ENCODE measurements at places on chromosomes 1 and 21.

DNA sequence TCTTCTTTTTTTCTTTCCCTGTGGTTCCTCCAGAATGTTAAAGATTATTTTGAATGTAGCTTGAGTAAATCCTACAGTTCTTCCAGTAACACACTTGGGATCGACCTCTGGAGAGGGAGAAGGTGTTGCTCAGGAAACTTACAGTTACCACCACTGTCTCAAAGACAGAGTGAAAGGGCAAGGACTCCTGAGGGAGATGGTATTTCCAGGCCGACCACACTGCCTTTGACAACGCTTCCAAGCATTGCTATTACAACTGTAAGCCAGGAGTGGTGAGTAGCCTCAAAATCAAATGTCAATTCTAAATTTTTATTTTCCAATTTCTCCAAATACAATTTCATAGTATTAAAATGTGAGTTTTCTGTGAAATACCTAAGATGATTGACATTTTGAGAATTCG is 125.9 kb downstream of the PDE4B start:
- DNase-seq, result peak; percentile 62

- DNase-seq, result no peak
These were observed 400.1 kb downstream of the NEGR1 start for GRCh38 chr1:71882226-71882625.

GRCh38 chr1:112395256-112395820 is 676 bp upstream of the CTTNBP2NL start:
- DNase-seq, result no peak

GRCh38 chr1:33930346-33931110 is 66.6 kb downstream of the HMGB4 start:
- peak; percentile 74 for DNase-seq

DNA sequence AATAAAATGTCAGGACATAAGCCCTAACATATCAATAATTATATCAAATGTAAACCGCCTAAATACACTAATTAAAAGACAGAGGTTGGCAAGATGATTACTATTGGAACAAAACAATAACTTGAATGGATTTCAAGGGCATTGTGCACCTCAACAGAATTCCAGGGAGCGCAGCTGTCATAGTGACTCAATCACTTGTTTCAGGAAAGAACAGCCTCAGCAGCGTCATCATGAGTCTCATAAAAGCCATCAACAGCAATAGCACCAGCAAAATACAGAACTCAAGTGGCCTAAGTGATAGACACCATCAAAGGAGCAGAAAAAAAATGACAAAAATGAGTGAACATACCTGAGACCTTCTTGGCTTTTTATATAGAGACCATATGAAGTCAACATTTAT is 632.7 kb upstream of the NR5A2 start:
- DNase-seq, result no peak

- DNase-seq, result no peak
These were observed 166.2 kb downstream of the CLIC6 start for GRCh38 chr21:34834852-34835501.

DNA sequence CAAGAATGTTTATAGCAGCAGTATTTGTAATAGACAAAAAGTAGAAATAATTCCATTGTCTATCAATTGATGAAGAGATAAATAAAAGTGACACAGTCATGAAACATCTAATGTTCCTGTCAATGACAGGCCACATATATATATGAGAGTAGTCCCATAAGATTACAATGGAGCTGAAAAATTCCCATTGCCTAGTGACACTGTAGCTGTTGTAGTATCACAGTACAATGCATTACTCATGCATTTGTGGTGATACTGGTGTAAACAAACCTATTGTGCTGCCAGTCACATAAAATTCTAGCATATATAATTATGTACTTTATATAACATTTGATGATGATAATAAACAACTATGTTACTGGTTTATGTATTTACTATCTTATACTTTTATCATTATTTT is 141.9 kb upstream of the LYPLAL1 start:
- DNase-seq, result no peak

GRCh38 chr1:22806584-22806983 is 95.9 kb downstream of the EPHB2 start:
- no peak for DNase-seq

DNA sequence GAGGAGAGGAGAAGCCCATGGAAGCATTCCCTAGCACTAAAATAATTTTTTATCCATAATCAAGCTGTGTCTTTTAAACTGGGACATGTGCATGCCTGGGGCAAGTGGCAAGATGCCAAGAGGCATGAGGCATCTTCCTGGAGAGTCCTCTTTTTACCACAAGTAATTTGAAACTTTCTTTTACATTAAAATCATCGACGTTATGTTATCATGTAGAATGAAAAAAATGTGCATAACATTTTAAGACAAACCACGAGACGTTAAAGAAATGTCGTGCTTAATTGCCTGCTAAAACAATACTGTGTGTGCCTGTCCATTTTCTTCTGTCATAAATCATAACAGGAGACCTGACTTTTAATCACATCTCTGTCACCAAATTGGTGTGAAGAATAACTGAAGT is 1.5 kb downstream of the STYXL2 start:
- no peak for DNase-seq

GRCh38 chr1:173405281-173405680 is 71.9 kb upstream of the PRDX6 start:
- no peak for DNase-seq

- peak; percentile 17 for DNase-seq
These were observed 5.5 kb downstream of the NCAM2 start for GRCh38 chr21:21003701-21004100.

DNA sequence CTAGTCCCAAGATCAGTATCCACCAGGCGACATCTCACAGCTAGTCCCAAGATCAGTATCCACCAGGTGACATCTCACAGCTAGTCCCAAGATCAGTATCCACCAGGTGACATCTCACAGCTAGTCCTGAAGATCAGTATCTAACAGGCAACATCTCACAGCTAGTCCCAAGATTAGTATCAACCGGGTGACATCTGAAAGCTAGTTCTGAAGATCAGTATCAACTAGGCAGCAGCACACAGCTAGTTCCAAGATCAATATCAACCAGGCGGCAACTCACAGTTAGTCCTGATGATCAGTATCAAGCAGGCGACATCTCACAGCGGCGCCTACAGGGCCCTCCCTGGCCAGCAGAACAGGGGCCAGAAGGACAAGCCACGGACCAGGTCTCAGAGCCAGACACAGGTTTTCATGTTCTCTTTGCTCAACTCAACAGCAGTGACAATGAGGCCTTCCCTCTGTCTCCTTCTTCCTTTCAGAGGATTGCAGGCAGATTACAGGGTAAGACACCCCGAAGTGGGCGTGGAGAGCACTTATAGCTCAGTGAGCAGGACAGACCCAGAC is 32.5 kb downstream of the NPHP4 start:
- DNase-seq, result peak; percentile 81

DNA sequence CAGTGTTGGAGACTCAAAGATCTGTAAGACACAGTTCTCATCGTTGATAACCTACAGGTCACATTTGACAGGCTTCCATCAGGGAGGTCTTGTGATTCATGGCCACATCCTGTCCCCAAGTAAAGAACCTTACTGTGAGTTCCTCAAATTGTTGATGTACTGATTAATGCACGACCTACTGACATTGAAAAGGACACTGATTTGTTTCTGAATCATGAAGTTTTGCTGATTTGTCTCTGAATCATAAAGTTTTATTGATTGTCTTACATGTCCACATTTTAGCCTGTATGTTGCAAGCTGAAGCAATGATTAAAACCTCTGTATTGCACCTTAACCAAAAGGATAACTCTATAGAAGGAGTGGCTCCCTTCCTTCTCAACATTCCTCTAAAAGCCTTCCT is 476.3 kb upstream of the RUNX1 start:
- DNase-seq, result no peak

GRCh38 chr21:38920631-38921398 is 115.1 kb downstream of the ETS2 start:
- peak; percentile 77 for DNase-seq

GRCh38 chr1:87449348-87449963 is 120.8 kb downstream of the LMO4 start:
- no peak for DNase-seq

DNA sequence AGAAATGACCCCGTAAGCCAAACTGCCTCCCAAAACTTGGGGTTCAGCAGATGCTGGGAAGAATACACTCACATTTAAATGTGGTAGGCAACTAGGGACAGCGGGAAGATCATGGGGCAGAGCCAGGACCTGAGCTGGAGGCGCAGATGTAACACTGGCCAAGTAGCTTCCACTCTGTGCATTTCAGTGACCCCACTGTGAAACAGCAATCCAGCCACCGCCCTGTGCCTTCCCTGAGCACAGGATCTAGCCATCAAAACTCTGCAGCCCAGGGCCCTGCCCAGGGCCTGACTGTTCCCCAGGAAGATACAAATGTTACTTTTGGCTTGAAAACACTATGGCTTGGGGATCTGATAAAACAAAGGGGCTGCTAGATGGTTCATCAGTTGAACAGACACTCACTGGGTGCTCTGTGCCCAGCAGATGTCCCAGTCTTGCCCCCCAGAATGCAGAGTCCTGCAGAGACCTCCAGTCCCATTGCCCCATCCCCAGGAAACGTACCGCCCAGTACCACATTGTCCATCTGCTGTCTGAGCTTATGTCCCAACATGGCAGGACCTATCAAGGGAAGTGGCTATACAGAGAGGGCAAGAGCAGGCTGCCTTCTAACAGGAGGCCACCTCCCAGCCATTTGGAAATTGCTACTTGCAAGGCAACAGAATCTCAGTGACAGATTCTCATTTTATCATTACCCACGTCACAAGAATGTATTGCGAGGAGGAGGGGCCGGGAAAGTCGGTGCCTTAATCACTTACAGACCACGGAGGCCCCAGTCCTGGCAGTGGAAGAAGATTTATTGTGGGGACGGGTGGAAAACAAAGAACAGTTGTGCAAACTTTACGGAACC is 124.0 kb downstream of the DMRTB1 start:
- no peak for DNase-seq

DNA sequence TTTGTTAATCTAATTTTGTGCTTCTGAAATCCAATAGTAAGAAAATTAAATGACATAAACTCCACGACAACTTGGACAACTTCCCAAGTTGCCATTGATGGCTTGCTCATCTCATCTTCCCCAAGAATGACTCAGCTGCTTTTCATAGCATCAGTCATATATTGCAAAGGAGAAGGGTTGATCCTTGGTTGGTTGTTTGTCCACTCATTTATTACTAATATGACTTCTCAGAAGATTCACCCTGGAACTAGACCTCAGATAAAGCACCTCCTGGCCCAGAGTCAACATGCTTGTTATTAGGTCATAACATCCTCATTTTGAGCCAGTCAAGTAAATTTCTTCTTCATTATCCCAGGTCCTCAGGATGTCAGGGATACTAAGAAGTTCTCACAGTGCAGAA is 2.3 kb upstream of the LCE3D start:
- peak; percentile 62 for DNase-seq

GRCh38 chr1:239840790-239841189 is 250.9 kb upstream of the FMN2 start:
- DNase-seq, result no peak

DNA sequence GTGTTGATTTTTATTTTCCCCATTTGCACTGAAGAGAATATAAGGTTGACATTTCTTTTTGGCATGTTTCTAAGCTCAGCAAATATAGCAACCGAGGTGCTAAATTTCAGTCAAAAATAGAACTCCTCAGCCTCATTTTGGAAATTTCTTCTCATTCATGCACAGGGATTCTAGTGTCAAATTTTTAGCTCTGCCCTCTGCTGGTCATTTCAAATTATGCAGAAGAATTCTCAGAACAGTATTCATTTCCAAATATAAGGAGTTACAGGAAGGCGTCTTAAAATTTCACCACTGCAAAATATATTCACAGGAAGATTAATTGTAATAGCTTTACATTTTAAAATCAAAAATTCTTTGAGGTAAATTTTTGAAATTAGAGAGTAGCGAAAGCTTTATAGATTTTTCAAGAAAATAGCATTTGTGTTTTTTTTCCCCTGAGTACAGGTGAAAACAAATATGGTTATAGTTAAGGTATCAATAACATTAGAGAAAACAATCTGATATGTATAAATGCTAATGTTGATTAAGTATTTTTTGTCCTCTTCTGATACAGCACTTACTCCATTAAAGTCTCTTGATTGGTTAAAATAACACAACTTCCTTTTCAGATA is 57.9 kb downstream of the FMN2 start:
- peak; percentile 66 for DNase-seq

DNA sequence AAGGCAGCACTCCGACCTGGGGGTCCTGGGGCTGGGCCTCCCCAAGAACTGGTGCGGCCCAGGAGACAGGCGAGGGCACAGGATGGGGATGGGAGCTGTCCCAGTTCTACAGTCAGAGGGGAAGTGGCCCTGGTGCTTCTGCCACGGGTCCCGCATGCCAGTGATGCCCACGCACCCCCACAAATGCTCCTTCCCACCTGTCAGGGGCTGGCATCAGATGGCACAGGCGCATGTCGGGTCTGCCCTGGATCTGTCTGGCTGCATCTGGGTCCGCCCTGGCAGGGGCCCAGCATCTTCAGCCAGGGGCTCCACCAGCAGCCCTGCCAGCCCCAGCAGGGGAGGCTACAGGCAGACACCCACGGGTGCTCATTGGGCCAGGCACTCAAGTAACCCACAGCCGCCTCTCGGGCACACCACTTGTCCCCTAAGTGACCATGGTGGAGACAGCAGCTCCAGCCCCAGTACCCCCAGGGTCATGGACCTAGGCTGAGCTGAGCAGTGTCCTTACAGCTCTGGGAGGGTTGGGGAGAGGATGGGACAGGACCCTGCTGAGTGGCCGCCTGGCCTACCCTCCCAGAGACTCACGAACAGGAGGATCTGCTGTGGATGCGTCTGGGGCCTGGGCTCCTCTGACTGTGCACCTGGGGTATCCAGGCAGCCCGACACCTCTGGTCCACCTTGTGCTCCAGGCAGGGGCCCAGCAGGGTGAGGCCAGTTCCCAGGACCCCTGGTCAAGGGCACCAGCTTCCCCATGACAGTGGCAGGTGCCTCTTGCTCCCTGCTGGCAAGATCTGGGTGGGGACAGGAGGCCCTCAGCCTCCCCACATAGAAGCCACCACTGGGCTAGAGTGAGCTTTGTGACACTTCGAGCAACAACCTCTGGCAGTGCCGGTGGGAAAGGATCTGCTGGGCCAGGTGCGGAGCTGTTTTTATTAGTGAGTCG is 5.4 kb downstream of the SMIM1 start:
- DNase-seq, result peak; percentile 85

DNA sequence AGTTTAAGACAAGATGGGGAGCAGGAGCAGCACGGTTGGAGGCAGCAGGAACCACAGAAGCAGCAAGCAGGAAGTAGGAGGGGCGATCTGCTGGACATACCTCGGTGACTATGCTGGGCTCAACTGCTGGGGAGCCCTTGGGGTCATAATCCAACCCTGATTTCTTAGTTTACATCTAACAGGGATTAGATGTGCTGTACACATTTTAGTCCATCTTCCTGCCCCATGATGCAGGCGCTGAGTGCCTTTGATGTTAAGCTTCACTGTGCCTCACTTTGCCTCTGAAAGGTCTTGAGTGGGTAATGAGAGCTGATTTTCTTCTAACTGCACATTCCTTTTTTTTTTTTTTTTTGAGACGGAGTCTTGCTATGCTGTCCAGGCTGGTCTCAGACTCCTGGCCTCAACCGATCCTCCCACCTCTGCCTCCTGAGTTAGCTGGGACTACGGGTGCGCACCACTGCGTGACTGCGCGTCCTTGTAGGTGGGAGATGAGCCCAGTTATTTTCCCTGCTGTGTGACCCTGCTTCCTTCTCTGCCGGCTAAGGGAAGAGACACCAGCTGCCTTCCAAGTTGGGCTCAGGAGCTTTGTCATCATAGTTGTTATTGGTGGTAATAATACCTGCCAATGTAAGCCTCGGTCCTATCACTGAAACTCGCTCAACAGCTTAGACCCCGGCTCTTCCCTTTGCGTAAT is 1.1 kb upstream of the RCAN3 start:
- DNase-seq, result peak; percentile 80

GRCh38 chr1:62377043-62377562 is 57.9 kb upstream of the KANK4 start:
- DNase-seq, result no peak

- no peak for DNase-seq
These were observed 38.9 kb downstream of the SPRTN start for GRCh38 chr1:231376875-231377549.
